ENCODE measurements at places on chromosomes 12 and 14. TPM values are rescaled to one million over a fixed set of nuclear protein-coding genes. Genes with fewer than 3 reads are reported as not detected.

The TAS2R50 gene
- total RNA-seq, result 6.6 TPM

The CCDC184 gene
- total RNA-seq, result 26.3 TPM

The TAS2R10 gene
- total RNA-seq, result 2.5 TPM

The LRP1-AS gene
- total RNA-seq, result not detected

The P3H3 gene
- 10.8 TPM for total RNA-seq

The SYNE3 gene
- 0.98 TPM for total RNA-seq

The SIX6 gene
- not detected for total RNA-seq

The CPM gene
- total RNA-seq, result 1.7 TPM

The SOAT2 gene
- not detected for total RNA-seq

The IRAK3 gene
- 5.4 TPM for total RNA-seq

The PELI2 gene
- total RNA-seq, result 24.1 TPM

The FNTB gene
- total RNA-seq, result 12.5 TPM

The MUCL1 gene
- total RNA-seq, result not detected

The WNT1 gene
- total RNA-seq, result not detected

The HOTAIR gene
- total RNA-seq, result not detected

The TAC3 gene
- 4.7 TPM for total RNA-seq

The RASSF9 gene
- 1.2 TPM for total RNA-seq

The TMTC1 gene
- 8.9 TPM for total RNA-seq

The KRT71 gene
- total RNA-seq, result 0.25 TPM

The IGF1 gene
- 3.9 TPM for total RNA-seq

The RASAL1 gene
- 4.2 TPM for total RNA-seq

The ST8SIA1 gene
- total RNA-seq, result 16.0 TPM

The RESF1 gene
- 64.2 TPM for total RNA-seq

The PROX2 gene
- total RNA-seq, result not detected

The ZNF10 gene
- total RNA-seq, result 26.3 TPM

The APOF gene
- total RNA-seq, result not detected

The C12orf42 gene
- 0.74 TPM for total RNA-seq
